ENCODE measurements at places on chromosomes 5 and 9. TPM values are rescaled to one million over a fixed set of nuclear protein-coding genes. Genes with fewer than 3 reads are reported as not detected.
A peak's percentile ranks its signal among the peaks of the same experiment; 100 is the strongest.

GRCh38 chr9:96158909-96159575 lies 142.9 kb downstream of the HSD17B3 start:
- no peaks in the 10 kb centered on the region for H3K36me3 ChIP-seq
- peaks cover 21% of the 10 kb centered on the region for H3K4me1 ChIP-seq
- H3K27ac ChIP-seq, result peak overlapping the region; percentile 52
- H3K4me3 ChIP-seq, result no peak overlapping the region

GRCh38 chr5:164204338-164204946 lies 699.0 kb downstream of the MAT2B start:
- H3K4me3 ChIP-seq, result no peak overlapping the region
- H3K27me3 ChIP-seq, result no peaks in the 10 kb centered on the region
- no peak overlapping the region for H3K27ac ChIP-seq
- no peaks in the 10 kb centered on the region for H3K4me1 ChIP-seq
- DNase-seq, result no peak

GRCh38 chr5:111242606-111243005 lies 18.4 kb downstream of the CAMK4 start:
- H3K4me1 ChIP-seq, result no peaks in the 10 kb centered on the region
- DNase-seq, result no peak
- no peaks in the 10 kb centered on the region for H3K27me3 ChIP-seq

GRCh38 chr9:134231330-134231745 lies 67.0 kb upstream of the RNU6ATAC start:
- no peaks in the 10 kb centered on the region for H3K36me3 ChIP-seq
- no peak overlapping the region for H3K27ac ChIP-seq
- no peaks in the 10 kb centered on the region for H3K27me3 ChIP-seq
- H3K4me3 ChIP-seq, result no peak overlapping the region
- DNase-seq, result no peak

GRCh38 chr5:15785531-15785981 lies 285.6 kb downstream of the FBXL7 start:
- H3K4me3 ChIP-seq, result no peak overlapping the region
- no peak for DNase-seq
- H3K36me3 ChIP-seq, result no peaks in the 10 kb centered on the region
- no peaks in the 10 kb centered on the region for H3K27me3 ChIP-seq
- peaks cover 14% of the 10 kb centered on the region for H3K4me1 ChIP-seq
- no peak overlapping the region for H3K27ac ChIP-seq

- H3K36me3 ChIP-seq, result no peaks in the 10 kb centered on the region
- H3K27me3 ChIP-seq, result no peaks in the 10 kb centered on the region
- H3K27ac ChIP-seq, result no peak overlapping the region
- peaks cover 14% of the 10 kb centered on the region for H3K4me1 ChIP-seq
Observed at GRCh38 chr9:117671468-117671867, 32.7 kb upstream of the TLR4 start.

- no peak overlapping the region for H3K4me3 ChIP-seq
- H3K4me1 ChIP-seq, result no peaks in the 10 kb centered on the region
- H3K27ac ChIP-seq, result no peak overlapping the region
- H3K36me3 ChIP-seq, result no peaks in the 10 kb centered on the region
- peaks cover 3% of the 10 kb centered on the region for H3K27me3 ChIP-seq
- DNase-seq, result no peak
Observed at GRCh38 chr5:66812291-66812690, 216.1 kb downstream of the MAST4 start.

GRCh38 chr9:6007770-6008168 lies 7.7 kb downstream of the RANBP6 start:
- H3K27me3 ChIP-seq, result no peaks in the 10 kb centered on the region
- H3K4me3 ChIP-seq, result peak overlapping the region; percentile 78
- 0 out of 2 replicates have a peak, but pooled peaks cover 4% of the 10 kb centered on the region for H3K36me3 ChIP-seq
- 0 out of 2 replicates have a peak, but pooled peaks cover 3% of the 10 kb centered on the region for H3K4me1 ChIP-seq

DNA sequence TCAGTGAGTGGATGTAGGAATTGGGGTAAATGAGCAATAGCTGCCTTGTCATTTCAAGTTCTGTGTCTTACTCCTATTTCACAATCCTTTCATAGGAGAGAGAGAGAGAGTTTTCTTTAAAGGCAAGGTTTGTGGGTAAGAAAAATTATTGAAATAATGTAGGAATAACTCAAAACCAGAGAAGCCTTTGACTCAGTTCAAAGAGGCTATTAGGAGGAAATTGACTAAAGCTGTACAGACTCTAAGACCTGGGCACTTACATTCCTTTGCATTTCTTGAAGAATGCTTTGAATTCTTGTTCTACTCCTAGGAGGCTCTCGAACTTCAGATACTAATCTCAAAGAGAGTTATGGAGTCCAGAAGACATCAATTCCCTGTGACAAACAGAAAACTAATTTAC lies 257.1 kb downstream of the FBXL7 start:
- H3K36me3 ChIP-seq, result no peaks in the 10 kb centered on the region
- no peak overlapping the region for H3K4me3 ChIP-seq
- no peaks in the 10 kb centered on the region for H3K27me3 ChIP-seq
- H3K27ac ChIP-seq, result no peak overlapping the region

DNA sequence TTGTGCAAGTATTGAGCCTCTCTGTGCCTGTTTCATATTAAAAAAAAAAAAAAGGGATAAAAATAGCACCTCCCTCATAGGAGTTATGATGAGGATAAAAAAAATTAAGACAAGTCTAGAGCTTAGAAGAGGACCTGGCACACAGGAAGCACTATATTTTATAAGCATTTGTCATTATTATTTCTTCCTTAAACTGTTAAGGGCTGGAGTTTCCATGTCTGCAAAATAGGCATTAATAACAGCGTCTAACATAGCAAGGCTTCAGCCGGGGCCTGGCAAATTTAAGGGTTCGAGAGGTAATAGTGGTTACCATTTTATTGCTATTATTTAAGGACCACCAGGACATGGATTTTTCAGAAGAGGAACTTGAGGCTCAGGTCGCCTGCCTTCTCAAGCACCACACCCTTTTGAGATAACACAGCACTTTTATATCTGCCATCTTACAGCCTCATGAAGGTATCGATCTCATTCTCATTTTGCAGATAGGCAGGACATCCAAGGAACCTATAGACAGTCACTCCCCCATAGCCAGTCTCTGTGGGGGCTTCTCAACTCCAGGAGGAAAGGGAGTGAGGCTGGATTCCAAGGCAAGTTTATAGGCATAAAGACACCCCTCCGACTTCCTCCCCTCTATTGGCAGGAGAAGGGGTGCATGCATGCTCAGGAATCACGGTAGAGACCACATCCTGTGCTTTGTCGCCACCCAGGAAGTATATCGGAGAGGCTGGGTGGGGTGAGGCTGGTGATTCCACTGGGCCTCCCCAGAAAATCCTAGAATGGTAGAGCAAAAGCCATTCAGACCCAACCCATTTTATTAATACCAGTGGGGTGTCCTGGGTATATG lies 2.4 kb downstream of the ANXA6 start:
- peaks cover 30% of the 10 kb centered on the region for H3K4me1 ChIP-seq
- peak overlapping the region; percentile 65 for H3K4me3 ChIP-seq
- peaks cover 54% of the 10 kb centered on the region for H3K36me3 ChIP-seq
- peak overlapping the region; percentile 22 for H3K27ac ChIP-seq
- DNase-seq, result peak; percentile 43

- H3K4me1 ChIP-seq, result no peaks in the 10 kb centered on the region
- no peaks in the 10 kb centered on the region for H3K36me3 ChIP-seq
- H3K27me3 ChIP-seq, result 0 out of 2 replicates have a peak, but pooled peaks cover 3% of the 10 kb centered on the region
- no peak for DNase-seq
- H3K27ac ChIP-seq, result no peak overlapping the region
- no peak overlapping the region for H3K4me3 ChIP-seq
Observed at GRCh38 chr5:19175776-19176570, 812.0 kb downstream of the CDH18 start.

DNA sequence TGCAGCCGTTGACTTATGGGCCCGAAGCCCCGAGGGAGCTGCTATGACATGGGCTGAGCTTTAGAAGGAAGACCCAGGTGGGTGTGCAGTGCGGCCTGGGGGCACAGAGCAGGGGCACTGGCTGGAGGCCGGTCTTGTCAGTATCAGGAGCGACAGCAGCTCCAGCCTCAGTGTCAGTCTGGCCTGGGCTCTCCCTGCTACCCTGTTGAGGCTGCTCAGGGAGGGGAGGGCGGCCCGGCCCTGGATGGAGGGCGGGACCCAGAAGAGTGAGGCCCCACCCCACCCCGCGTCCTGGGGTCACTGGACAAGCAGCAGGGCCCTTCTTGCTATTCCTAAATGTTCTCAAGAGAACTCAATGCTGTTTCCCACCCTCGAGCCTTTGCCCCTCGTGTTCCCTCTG lies 18.0 kb downstream of the GFI1B start:
- no peak for DNase-seq
- H3K4me1 ChIP-seq, result no peaks in the 10 kb centered on the region
- H3K27me3 ChIP-seq, result peaks cover 33% of the 10 kb centered on the region
- H3K36me3 ChIP-seq, result no peaks in the 10 kb centered on the region
- H3K4me3 ChIP-seq, result no peak overlapping the region
- H3K27ac ChIP-seq, result no peak overlapping the region

GARIN3 gene
- not detected for total RNA-seq

ST8SIA4 gene
- total RNA-seq, result not detected

TYRP1 gene
- 2.5 TPM for total RNA-seq

SLC6A3 gene
- total RNA-seq, result not detected

EPB41L4A gene
- total RNA-seq, result 0.11 TPM

HMCN2 gene
- 1.2 TPM for total RNA-seq

ASB6 gene
- 14.5 TPM for total RNA-seq
